ENCODE measurements at places on chromosomes 2 and 18. TPM values are rescaled to one million over a fixed set of nuclear protein-coding genes. Genes with fewer than 3 reads are reported as not detected.

ALLC gene
- total RNA-seq = not detected

- DNase-seq = no peak
Observed at GRCh38 chr2:204321027-204321800, 224.1 kb upstream of the PARD3B start.

- DNase-seq = no peak
Observed at GRCh38 chr18:79630281-79631095, 49.1 kb upstream of the CTDP1 start.

GRCh38 chr2:25265802-25266201, 75.9 kb downstream of the DNMT3A start:
- no peak for DNase-seq

GRCh38 chr18:59706499-59706898, 9.3 kb upstream of the CCBE1 start:
- DNase-seq = no peak

GAL3ST2 gene
- 15.1 TPM for total RNA-seq

DNA sequence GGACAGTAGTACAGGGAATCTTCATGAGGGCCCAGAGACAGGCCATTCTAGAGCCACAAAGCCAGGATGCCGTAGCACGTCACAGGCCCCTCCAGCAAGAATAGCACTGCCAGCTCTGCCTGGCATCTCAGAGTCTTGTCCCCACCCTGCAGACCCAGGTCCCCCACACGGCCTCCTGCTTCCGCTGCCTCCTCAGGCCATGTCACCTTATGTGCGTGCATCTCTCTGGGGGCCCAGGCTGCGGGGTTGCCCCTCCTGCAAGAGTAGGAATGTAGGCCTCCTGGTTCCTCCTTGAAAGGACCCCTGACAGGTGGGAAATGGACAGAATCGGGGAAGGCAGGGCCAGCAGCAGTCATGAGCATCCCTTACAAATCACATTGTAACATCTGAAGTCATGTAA, 49.8 kb downstream of the ADI1 start:
- DNase-seq = peak; percentile 34

HOXD9 gene
- total RNA-seq = 2.2 TPM

DNA sequence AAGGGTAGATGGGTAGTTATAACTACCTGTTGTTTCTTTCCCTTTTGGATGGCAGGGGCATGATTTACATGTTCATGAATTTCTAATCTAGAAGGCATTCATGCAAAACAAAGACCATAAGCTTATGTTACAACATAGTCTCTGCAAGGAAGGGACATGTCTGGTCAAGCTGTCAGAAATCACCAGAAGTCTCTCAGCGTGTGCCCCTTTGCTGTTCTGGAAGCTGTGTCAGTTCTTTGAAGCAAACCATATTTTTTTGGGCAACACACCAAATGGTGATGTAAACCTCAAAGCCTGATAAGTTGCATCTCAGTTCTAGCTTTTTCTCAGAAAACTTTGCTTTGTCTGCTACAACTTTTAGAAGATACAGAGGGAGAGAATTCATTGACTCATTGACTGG, 173.5 kb upstream of the CTAGE1 start:
- DNase-seq = no peak

GRCh38 chr18:8794156-8794933, 89.0 kb downstream of the MTCL1 start:
- no peak for DNase-seq

PRKAG3 gene
- not detected for total RNA-seq

GRCh38 chr18:39991696-39992265, 1963.3 kb upstream of the PIK3C3 start:
- DNase-seq = no peak

RFX8 gene
- not detected for total RNA-seq

HOXD13 gene
- not detected for total RNA-seq

ASB18 gene
- total RNA-seq = not detected
